ENCODE measurements at places on chromosomes 1 and 21.

DNA sequence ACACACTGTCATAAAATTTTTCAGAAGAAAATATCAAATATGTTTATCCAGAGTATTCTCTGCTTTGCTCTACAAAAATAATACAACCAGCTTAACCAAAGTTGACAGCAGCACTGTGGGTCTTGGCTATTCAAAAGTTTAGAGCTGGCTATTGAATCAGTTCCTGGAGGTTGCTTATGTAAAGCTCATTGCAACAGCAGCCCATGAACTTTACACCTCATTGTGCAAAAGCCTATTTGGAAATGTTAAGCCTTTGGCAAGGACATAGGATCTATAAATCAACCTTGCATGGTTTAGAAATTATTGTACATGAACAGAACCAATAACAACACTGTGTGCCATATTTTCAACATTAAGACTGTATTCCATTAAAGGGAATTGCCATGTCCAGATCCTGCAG is 714.9 kb downstream of the ADGRL2 start:
- no peak for DNase-seq

GRCh38 chr21:34223376-34223775 is 140.4 kb upstream of the KCNE2 start:
- no peak for DNase-seq

DNA sequence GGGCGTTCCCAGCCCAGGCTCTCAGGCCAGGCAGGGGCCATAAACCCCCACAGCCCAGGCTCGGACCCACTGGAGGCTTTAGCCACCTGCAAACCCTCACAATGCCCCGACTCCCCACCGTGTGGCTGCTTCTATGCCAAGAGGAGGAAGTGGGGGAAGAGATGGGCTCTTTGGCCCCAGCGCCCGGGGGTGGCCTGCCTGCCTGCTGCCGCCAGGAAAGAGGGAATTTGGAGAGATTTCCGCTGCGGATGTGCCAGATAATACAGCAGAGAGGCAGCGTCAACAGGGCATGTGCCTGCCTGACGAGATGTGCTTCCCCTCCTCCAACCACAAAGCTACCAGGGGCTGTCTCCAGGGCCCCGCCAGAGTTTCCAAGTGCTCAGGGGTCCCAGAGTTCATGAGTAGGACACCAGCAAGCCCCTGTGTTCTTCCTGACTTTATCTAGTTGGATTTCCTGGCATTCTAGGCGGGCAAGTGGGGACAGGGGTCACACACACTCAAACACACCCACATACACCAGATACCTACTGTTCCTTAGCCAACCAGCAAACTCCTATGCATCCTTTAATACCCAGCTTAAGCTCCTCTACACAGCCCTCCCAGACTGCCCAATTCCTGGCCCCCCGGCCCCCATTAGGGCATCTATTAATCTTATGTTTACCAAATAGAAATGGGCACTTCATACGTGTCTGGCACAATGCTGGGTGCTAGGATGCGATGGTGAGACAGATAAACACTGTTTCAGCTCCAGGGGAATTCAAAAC is 14.1 kb downstream of the EPHA2 start:
- no peak for DNase-seq

DNA sequence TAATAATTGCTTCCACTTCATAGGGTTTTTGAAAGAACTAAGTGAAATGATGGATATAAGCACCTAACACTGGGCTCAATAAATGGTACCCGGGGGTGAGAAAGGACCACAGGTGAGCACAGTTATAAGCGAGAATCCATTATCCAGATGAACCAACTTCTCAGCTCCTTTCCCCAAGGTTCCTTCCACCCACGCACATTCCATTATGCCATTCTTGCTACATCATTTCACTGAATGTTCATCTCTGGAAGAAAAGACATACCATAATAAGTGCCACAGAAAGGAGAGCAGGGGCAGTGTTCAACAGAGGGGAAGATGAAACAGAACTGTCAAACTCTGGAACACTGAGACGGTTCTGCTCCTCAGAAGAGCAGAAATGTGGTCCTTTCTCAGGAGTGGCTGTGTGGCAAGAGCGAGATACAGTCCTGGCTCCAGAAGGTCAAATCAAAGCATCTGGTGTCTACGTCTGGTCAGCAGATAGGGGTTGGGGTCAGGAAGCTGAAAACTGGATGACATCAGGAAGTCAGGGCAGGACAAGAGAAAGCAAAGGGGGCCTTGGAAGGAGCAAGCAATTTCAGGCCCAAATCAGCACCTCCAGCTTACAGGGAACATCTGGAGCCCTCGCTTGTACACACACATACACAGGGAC is 255.4 kb upstream of the TMEM51 start:
- DNase-seq, result no peak

DNA sequence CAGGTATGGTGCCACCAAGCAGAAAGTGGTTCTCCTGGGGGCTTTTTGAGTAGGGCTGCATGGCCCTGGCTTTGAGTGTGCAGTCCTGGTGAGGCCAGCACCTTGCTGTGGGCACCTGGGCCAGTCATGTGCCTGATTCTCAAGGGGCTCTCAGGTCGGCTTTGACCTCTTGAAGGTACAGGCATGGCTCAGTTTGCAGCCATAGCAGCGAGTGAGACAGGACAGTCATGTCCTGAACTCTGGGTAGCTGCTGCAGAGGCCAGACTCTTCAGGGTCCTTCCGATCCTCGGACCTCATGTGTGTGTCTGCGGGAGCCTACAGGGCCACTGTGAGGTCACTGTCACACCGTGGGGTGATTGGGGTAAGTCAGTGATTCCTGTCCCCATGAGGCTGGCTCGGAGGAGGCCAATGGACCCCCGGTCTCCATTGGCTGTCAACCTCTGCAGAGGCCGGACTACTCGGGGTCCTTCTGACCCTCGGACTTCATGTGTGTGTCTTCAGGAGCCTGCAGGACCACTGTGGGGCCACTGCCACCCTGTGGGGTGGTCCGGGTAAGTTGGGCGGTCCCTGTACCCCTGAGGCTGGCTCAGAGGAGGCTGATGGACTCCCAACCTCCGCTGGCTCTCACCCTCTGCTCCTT is 95.2 kb upstream of the C1orf174 start:
- DNase-seq, result no peak

- DNase-seq, result no peak
Measured at GRCh38 chr1:11787251-11787803, 18.4 kb downstream of the MTHFR start.

DNA sequence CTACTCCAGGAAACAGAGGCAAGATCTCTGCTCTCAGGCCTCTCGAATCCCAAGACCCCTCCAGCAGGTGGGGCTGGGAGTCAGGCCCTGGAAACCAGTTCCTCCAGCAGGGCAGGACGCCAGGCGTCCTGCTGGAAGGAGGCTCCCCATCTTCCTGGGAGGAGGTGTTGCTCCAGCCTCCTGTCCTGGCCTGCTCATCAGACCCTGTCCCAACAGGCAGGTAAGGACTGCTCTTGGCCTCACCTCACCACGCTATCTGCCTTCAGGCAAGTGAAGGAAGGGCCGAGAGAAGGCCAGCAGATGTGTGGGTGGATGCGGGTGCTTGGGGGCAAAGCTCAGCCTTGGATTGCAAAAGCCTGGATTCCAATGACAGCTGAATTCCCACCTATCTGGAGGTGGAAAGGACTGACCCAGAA is 82.9 kb downstream of the SSBP3 start:
- DNase-seq, result no peak

DNA sequence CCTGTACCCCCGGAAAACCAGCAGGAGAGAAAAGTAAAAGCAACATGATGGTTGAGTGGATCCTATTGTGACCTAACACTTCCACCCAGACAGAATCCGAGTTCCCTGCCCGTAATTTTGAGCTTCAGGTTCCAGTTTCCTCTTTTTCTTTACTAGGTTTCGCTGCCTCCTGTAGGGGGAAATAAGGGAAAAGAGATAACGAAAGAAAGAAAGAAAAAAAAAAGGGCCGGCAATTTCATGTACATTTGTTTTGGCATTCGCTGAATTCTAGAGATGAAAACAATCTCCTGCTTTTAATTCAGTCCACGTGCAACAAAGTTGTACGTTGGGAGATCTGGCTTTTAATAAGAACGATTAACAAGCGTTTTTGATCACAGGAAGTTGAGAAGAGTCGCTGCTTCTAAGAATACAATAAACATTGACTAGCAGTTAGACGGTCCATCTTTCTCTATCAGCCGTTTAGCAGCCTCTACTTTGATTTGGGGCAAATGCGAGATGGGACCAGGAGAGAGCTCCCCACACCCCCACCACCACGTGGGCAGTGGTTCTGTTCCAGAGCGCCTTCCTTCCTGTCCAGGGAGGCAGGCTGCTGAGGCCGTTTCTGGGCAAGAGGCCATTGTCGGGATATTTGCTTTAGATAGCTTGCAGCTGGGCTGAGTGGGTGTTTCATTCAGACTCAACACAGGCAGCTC is 155.9 kb upstream of the RUNX1 start:
- DNase-seq, result no peak

DNA sequence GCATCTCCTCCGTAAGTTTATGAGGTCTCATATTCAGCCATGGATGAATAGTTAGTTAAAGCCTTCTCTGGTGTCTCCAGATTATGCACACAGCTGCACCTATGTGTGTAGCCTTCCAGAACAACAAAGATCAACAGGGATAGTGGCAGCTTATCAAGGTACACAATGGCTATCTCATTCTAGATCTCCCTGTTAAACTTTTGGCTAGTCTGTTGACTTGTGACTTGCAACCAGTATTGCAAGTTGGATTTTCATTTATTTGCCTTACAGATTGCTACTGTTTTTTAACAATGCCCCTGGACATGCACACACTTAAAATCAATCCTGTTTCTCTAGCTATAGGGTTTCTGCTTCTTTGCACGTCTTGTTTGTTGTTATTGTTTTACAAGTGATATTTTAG is 363.2 kb downstream of the OMA1 start:
- no peak for DNase-seq

DNA sequence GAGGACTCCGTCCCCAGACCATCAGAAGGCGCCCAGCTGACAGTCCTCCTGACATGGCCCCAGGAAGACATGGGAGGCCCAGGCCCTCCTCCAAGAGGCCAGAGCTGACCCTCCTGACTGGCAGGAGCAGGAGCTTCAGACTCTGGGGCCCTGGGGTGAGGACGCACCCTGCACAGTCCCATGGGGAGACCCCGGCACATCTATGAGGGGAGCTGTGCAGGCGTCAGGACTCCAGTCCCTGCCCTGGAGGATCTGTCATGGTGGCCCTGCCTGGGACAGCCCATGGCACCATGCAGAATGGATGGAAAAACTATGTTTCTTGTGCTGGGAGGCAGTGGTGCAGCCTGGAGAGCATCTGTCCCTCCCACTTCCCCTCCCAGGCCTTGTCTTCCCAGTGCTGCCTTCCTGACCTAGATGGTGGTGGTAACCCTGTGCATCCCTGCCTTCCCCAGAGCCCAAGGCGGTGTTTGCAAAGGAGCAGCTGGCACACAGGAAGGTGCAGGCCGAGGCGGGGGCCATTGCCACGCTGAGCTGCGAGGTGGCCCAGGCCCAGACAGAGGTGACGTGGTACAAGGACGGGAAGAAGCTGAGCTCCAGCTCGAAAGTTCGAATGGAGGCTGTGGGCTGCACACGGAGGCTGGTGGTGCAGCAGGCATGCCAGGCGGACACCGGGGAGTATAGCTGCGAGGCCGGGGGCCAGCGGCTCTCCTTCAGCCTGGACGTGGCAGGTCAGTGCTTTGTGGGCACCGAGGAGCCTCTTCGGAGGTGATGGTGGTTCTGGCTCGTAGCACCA is 41.9 kb downstream of the OBSCN start:
- no peak for DNase-seq

- DNase-seq, result no peak
Measured at GRCh38 chr1:7418442-7419080, 352.5 kb upstream of the VAMP3 start.

GRCh38 chr1:151838222-151839081 is 1.2 kb downstream of the C2CD4D start:
- no peak for DNase-seq

- no peak for DNase-seq
Measured at GRCh38 chr1:20087668-20088067, 17.7 kb downstream of the PLA2G5 start.
